Urothelium cell line (cell line): ENCODE measurements at places on chromosomes 3 and 15.

GRCh38 chr3:195543500-195544229, 540 bp upstream of the PPP1R2 start:
- no peak for DNase-seq

DNA sequence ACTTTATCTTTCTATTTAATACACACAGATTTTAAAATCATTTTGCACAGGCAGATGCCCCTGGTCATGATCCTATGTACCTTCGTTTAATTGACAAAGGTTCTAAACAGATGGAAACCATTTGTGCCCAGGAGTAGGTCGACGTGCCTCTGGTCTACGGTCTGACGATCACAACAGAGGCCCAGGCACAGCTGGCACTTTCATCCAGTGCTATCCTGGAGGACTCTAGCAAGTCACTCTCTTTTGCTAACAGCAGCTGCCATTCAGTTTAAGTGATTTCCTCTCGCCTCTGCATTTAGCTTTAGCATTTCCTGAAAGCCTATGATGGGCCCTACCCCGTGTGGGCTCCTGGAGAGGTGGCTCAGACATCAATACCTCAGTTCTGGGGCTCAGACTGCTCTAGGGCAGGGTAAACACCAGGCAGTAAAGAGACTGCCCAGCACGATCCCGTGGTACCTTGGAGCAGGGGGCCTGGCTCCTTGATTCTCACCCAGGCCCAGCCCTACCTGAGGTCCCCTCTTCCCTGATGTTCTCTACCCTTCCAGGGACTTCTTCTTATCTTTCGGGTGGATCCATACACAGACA, 83.2 kb upstream of the SNRPA1 start:
- DNase-seq = no peak

DNA sequence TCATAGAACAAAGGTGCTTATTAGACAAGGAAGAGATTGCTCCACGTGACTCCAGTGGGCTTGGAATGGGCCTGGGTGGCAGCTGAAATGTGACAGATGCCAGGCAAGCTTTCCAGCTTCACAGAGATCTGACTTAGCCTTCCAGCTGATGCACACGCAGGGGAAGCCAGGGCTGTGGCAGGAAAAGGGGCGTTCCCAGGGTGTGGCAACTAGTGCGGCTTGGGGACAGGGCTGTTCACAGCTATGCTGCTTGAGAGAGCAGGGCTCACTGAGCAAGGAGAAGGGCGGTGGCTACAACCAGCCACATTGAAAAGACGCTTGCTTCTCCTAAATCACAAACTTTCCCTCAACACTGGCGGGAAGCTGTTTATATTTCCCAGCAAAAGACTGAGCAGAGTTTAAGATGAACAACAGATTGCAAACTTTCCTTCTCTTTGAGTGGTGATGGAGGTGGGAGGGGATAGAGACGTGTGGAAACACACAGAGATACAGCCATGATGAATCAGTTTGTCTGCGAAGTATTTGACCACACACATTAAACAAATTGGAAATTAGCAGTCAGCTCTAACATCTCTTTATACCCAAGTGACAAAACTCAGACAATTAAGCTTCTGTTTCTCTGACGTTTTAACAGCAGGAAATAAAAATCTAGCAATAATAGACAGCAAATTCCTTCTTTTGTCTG, 127.5 kb downstream of the BDH1 start:
- DNase-seq = peak; percentile 54

- DNase-seq = peak; percentile 54
Measured at GRCh38 chr3:86969500-86970189, 21.3 kb downstream of the VGLL3 start.

- DNase-seq = no peak
Measured at GRCh38 chr3:58350627-58351013, 17.9 kb downstream of the PXK start.

DNA sequence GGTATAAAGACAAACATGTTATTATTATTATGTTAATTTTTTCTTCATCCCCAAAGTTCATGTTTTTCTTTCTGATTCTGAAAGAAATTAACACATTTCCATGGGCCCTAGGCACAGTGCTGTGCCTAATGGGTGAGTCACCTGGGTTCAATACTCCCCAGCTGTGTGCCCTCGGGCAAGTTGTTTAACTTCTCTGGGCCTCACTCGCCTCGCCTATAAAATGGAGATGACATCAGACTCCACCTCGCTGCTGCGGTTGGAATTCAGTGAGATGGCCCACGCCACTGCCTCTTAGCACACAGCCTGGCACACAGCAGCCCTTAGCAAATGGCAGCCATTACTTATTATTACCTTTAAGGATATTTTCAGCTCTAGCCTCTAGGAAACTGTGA, 22.6 kb downstream of the DNASE1L3 start:
- DNase-seq = no peak

DNA sequence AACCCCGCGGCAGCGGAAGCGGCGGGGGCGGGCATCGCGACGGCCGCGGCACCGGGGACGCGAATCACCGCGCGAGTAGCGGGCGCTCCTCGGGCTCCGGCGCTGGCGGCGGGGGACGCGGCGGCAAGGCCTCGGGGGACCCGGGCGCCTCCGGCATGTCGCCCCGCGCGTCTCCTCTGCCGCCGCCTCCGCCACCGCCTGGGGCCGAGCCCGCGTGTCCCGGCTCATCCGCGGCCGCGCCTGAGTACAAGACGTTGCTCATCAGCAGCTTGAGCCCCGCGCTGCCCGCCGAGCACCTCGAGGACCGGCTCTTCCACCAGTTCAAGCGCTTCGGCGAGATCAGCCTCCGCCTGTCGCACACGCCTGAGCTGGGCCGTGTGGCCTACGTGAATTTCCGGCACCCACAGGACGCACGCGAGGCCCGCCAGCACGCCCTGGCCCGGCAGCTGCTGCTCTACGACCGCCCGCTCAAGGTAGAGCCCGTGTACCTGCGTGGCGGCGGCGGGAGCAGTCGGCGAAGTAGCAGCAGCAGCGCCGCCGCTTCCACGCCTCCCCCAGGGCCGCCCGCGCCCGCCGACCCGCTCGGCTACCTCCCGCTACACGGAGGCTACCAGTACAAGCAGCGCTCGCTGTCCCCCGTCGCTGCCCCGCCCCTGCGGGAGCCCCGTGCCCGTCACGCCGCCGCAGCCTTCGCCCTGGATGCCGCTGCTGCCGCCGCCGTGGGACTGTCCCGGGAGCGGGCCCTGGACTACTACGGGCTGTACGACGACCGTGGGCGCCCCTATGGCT, 675 bp downstream of the RBM15B start:
- peak; percentile 34 for DNase-seq

DNA sequence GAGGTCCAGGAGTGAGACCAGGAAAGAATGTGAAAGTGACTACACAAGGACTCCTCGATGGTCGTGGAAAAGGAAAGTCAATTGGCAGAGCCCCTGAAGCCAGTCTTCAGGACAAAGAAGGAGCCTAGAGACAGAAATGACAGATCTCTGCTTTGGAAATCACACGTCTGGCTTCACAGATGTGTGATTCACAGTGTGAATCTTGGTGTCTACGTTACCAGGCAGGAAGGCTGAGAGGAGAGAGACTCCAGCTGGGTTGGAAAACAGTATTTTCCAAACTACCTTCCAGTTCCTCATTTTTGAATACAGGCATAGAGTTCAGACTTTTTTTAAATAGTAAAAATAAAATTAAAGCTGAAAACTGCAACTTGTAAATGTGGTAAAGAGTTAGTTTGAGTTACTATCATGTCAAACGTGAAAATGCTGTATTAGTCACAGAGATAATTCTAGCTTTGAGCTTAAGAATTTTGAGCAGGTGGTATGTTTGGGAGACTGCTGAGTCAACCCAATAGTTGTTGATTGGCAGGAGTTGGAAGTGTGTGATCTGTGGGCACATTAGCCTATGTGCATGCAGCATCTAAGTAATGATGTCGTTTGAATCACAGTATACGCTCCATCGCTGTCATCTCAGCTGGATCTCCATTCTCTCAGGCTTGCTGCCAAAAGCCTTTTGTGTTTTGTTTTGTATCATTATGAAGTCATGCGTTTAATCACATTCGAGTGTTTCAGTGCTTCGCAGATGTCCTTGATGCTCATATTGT, 6.0 kb downstream of the CCR2 start:
- DNase-seq = no peak

- no peak for DNase-seq
Measured at GRCh38 chr15:25391971-25392721, 46.7 kb downstream of the UBE3A start.

GRCh38 chr15:47360305-47360704, 357.0 kb upstream of the SEMA6D start:
- DNase-seq = no peak

DNA sequence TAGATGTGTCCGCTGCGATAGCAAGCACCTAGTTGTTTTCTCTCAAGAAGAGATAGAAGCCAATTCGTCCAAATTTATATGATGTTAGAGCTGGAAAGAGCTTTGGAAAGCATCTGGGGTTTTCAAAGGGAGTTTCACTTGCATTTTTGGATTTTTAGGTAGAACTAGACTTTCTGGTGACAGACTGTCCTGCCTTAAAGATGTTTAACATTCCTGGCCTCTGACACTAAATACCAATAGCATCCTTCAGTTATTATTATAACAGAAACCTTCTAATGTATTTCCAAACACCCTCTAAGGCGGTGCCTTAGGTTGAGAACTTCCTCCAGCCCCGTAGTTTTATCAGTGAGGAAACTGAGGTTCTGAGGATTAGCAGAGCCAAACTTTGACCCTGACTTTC, 305.3 kb downstream of the SATB1 start:
- DNase-seq = no peak

DNA sequence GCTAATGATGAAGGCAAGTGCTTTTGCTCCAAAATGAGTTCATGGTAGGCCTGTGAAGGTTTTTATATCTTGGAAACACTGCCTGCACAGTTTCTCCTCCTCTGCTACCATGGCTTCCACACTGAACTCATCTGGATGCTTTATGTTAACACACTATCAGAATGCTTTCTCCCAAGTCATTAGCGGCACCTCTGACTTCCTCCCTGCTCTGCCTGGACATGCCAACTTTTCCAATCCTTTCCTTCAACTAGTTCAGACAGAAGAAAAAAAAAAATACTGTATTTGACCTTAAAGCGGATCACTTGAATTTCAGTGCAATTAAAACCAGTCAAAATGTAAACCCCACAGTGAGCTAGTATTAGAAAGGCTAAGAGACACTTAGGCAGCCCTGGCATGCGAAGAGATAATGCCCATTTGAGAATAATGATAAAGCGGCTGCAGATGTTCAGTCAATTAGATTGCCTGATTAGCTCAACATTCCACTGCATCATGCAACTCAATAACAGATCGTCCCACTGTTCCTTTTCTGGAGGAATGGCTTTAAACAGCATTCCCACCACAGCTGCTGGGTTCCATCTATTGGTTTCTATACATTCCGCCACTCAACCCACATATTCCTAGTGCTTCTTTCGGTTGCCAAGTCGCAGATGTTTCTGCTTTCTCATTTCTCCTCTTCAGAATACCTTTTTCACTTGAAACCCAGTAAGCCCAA, 51.7 kb downstream of the CNTN3 start:
- DNase-seq = no peak

DNA sequence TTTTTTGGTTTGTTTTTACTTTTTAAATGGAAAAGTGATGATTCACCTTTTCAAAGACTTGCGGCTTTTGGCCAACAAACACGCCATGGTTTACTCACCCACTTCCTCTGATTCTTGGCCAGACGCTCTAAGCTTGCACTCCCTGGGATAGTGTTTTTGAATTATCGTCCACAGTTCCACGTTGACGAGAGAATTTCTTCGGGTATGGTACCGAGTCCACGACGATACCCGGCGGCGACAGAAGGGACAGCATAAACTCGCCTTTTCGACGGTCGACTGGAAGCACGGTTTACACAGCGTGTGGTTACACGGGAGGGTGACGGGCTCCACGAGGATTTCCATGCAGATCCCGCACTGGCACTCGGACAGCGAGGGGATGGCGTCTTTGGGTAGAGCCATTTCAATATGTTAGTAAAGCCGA, 783 bp downstream of the RNF168 start:
- peak; percentile 55 for DNase-seq

DNA sequence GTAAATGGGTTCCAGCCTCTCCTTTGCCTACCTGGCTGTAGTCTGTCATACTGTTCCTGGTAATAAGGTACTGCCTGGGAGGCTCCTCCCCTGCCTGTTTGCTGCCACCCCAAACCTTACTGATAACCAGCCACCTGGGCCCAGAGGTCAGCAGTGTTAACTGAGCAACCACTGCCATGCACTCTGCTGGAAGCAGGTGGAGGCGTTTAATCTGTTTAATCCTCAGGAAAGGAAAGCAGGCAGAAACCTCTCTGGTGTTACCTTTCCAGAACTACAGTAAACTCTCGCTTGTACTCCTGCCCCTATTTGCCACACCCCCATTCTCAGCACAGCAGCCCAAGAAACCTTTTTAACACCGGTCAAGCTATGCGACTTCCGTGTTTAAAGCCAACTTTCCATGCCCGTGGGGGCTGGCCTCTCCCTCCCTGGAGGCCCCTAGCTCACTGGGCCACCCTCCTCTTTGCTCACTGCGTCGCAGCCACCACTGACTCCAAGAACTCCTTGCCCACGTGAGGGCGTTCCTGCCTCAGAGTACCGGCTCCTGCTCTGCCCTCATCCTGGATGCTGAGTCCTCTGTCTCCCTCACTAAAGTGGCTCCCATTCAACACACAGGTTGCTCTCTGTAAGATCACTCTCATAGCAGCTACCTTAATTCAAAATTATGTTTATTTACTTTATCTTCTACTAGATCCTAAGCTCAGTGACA, 8.3 kb downstream of the BDH1 start:
- DNase-seq = no peak

GRCh38 chr3:177982034-177982433, 554.2 kb upstream of the KCNMB2 start:
- no peak for DNase-seq

GRCh38 chr3:49495023-49495422, 25.0 kb downstream of the DAG1 start:
- no peak for DNase-seq

GRCh38 chr15:93524432-93524831, 435.4 kb upstream of the RGMA start:
- no peak for DNase-seq

GRCh38 chr15:74322558-74323180, 44.8 kb downstream of the CYP11A1 start:
- DNase-seq = peak; percentile 73

- DNase-seq = no peak
Measured at GRCh38 chr15:74245342-74245931, 9.3 kb downstream of the CCDC33 start.

GRCh38 chr3:51722362-51722761, 15.5 kb downstream of the GRM2 start:
- peak; percentile 1 for DNase-seq

DNA sequence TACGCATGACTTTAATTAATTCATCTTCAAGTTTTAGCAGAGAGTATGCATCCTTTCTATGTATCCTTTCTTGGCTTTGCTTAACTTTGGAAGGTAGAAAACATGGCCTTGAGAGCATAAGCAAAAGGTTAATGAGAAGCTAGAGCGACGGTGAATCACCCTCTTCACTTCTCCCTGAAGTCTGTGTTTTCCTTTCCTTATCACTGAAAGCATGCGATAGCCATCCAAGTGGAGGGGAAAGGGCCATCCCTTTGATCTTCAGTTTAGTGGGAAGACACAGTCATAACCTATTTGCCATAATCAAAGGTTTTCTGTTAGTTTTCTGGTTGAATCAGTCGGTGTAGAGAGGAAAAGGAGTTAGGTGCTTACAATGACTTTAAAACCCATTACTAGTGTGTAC, 354.0 kb upstream of the ROBO2 start:
- DNase-seq = no peak
